ENCODE measurements at places on chromosomes 11 and 22.

GRCh38 chr11:7968686-7969085, 3.4 kb upstream of the NLRP10 start:
- DNase-seq: no peak

DNA sequence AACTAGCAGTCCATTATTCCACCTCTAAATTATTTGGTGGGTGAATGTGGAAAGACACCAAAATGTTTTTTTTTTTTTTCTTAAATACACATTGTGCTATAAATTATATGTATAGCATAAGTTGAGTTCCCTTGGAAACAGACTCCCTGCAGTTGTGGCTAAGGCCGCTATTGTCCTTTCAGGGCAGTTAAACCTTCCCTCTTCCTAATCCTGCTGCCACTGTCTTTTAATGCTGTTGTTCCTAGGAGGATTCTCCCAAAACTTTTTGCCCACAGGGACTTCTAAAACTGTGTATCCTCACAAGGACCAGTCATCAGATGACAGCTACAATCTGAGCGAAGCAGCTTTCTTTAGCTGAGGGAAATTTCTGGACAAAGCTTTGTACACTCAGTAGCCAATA, 478.9 kb upstream of the CHORDC1 start:
- DNase-seq: no peak

DNA sequence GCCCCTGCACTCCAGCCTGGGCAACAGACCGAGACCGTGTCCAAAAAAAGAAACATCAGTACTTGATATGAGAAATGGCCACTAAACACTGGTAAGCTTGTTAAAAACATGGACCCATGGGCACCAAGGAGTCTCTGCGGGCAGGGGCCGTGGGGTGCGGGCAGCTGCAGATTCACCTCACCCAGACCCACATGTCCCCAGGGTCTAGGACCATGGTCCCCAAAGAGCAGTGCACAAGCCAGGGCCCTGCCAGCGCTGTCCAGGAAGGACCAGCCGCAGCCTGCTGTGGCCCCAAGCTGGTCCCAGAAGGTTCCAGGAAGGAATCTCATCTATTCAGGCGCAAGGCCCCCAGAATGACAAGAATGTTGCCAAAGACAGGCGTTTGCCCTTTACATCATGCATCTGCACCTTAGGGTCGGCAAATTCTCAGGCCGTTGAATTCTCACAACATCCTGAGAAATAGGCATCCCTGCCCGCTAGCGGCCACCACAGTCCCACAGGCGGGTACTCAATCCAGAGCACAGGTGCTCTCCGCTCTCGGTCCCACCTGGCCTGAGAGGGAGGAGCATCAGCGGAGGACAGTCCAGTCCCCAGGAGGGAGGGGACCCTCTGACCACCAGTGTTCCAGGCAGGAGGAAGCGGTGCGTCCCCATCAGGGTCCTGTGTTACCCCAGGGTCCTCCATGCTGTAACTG, 9.5 kb downstream of the YPEL1 start:
- no peak for DNase-seq

- no peak for DNase-seq
Measured at GRCh38 chr11:115550291-115551059, 46.3 kb upstream of the CADM1 start.

- DNase-seq: peak; percentile 98
Measured at GRCh38 chr11:7513234-7514098, at the start of gene PPFIBP2. PPFIBP2 (plus strand) TSS chr11:7513999; CDS start chr11:7549476, 35,477 bp downstream.

- no peak for DNase-seq
Measured at GRCh38 chr22:28208036-28208435, 289.0 kb upstream of the PITPNB start.

GRCh38 chr22:43885786-43886185, 6.0 kb downstream of the PNPLA5 start:
- no peak for DNase-seq

DNA sequence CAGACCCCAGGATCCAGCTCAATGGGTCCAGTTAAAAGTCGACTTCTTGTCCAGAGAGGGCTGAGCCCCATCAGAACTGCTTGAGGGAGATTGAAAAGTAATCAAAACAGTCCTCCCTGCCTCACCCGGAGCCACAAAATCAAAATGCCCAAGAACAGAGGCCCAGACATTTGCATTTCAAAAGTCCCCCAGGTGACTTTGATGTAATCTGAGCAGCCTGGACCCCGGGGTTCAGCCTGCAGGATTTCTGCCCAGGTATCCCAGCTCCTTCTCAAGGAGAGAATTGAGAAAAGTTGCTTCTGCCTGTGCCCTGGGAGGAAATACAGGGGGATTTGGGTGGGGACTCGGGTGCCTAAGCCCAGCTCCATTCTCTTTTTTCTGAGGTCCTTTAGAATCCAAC, 1385.0 kb downstream of the TBC1D22A start:
- DNase-seq: no peak

- DNase-seq: no peak
Measured at GRCh38 chr22:43066134-43066533, 23.1 kb downstream of the TTLL1 start.

DNA sequence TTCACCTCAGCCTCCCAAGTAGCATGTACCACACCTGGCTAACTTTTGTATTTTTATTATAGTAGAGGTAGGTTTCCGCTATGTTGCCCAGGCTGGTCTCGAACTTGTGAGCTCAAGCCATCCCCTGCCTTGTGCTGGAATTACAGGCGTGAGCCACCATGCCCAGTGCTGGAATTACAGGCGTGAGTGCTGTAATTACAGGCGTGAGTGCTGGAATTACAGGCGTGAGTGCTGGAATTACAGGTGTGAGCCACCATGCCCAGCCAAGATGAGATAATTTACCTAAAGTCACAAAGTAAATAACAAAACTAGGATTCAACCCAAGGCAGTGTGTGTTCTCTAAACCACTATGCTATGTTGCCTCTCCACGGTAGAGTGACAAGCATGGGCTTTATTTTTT, 3.6 kb upstream of the UBXN1 start:
- no peak for DNase-seq

DNA sequence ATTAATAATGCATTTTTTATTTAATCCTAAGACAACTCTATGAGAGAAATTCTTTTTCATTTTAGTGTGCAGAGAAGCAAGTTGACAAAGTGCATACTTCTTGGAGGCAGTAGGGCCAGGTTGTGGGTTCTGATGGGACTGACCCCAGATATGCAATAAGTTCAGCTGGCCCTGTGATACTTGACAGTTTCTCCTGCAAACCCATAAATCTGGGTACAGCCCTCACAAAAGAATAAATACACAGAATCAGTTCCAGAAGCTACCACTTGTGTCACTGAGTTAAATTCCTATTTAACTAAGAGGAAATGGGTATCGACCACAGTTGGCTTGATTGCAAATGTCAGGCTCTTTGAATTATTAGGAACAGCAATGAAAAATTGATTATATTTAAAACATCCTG, 598.5 kb upstream of the API5 start:
- no peak for DNase-seq

GRCh38 chr22:32501836-32502752, 27.5 kb downstream of the FBXO7 start:
- DNase-seq: no peak

DNA sequence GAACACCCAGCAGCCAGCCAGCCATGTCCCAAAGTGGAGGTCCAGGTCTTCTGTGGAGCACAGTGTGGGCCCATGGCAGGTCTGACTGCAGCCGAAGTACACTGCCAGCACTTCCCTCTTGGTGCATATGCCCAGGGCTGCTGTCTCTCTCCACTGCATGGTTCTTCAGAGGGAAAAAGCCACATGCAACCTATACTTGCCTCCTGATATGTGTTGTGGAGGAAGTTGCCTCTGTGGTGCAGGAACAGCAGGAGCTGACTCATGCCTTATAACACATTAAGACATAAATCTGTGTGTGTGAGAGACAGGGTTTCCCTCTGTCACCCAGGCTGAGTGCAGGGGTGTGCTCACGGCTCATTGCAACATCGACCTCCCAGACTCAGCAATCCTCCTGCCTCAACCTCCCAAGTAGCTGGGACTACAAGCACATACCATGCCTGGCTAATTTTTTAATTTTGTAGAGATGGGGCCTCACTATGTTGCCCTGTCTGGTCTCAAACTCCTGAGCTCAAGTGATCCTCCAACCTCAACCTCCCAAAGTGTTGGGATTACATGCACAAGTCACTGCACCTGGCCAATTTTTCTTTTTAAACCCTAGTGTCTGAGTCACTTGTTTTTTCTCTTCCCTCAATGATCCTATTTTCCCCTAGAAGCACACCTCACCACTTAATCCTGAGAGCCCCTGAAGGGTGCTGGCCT, 98.8 kb downstream of the MPPED2 start:
- DNase-seq: no peak

DNA sequence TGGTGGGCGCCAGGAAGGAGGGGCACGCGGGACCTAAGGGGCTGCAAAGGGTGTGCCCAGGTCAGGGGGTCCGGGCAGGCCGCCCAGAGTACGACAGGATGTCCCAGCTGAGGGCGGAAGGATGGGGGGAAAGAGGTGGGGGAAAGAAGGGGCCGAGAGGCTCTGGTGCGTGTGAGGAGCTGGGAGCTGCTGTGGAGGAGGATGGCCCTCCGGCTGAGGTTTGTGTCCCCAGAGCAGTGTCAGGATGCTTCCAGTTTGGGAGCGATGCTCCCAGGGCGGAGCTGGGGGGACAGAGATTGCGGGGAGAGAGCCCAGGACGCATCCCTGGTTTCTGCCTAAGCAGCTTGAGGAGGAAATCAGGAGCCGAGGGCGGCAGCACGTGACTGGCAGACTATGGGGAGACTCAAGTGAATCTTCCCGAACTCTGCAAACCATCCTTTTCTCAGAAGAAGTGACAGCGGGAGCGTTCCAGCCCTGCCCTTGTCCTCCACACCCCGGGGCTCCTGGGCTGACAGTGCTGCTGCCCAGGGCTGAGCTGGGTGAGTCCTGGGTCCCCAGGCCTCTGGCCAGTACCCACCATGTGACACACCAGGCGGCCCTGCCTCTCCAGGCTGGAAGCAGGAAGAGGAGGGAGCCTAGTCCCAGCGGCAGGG, 19.7 kb upstream of the TTLL12 start:
- DNase-seq: no peak

GRCh38 chr22:47010211-47010610, 247.8 kb downstream of the TBC1D22A start:
- no peak for DNase-seq

DNA sequence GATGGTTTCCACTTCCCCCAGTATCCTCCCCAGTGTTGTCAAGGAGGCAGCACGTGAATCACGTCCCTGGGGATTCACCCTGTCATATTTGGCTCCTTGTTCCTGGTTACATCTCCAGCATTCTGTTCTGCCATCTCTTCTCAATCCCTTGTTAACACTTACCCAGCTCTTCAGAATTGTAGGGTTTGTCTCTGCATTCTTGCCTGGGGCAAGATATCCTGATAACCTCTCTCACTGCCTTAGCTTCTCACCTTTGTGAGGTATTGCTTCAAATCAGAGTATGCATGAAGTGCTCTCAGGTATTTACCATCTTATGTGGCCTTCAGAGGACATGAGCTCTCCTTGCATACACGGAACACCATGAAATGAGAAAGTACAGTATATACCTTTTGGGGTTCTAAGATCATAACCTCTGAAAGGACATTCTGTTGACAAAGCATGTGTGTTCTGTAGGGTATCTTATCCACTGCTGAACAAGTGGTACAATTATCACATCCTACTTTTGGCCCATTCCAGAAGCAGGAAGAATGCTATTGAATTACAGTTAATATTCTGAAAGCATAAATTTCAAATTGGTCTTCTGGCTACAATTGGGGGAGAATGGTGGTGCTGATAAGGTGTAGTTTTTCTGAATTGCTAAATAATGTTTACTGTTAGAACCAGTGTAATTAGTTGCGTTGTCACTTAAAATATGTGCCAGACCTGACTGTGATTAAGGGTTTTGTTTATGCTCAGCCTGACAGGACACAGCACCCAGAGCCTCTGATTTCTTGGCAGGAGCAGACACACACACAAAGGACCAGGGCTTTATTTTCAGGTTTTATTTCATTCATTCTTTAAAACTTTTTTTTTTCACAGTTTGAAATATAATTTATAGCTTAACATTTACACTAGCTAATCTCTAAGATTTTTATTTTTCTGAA, 32.7 kb downstream of the VSTM5 start:
- DNase-seq: no peak

DNA sequence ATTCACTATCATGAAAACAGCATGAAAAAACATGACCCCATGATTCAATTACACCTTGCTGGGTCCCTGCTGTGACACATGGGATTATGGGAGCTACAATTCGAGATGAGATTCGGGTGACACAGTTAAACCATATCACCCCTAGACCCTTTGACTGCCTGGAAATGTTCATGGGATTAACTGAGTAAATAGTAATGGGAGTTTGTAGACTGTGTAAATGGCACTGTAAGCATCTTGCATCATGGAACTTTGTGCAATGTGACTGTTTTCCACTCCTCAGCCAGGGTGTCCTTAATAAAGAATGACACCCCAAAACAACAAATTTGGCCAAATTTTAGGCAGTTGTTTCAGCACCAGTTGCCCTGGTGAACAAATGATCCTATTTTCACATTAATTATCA, 7.9 kb upstream of the SLC22A25 start:
- peak; percentile 55 for DNase-seq

DNA sequence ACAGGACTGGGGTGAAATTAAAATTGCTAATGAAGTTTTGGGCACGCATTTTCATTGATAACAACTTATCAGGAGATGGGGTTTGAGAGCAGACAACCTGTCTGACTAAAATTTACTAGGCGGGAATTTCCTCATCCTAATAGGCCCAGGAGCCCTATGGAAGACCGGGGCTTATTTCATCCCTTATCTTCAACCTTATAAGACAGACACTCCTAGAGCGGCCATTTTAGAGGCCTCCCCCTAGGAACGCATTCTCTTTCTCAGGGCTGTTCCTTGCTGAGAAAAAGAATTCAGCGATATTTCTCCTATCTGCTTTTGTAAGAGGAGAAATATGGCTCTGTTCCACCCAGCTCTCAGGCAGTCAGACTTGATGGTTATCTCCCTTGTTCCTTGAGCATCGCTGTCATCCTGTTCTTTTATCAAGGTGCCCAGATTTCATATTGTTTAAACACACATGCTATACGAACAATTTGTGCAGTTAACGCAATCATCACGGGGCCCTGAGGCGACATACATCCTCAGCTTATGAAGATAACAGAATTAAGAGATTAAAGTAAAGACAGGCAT, 39.3 kb upstream of the ZC3H12C start:
- DNase-seq: no peak

DNA sequence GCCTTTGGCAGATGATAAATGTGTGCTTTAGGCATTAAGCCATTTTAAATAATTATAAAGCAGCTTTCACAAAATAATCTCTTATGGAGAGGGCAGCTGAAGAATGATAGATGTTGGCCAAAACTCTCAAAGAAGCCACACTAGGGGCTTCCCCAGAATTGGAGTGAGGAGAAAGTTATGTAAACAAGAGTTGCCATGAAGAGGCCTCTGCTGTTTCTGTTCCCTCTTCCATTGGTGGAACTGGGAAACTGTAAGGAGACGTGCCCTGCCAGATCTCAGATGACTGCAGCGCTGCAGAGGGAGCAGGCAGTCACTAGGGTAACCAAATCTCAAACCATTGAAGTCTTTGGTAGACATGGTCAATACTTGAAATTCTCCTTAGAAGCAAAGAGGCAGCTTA, 19.4 kb upstream of the APLP2 start:
- no peak for DNase-seq

DNA sequence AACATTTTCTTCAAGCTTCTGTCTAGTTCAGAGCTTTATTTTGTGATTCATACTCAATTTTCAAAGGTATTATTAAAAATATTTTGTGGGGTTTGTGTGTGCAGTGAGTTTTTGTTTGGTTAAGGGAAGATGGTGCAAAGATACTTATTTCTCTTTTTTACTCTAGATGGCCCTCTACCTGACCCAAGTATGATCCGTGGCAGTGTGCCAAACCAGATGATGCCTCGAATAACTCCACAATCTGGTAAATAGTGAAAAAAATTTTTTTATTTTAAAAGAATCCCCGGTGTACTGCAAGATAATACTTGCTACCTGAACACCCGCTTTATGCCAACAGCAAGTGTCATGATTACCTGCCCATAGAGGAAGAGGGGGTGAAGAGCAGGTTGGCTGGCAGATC, 54.2 kb downstream of the EP300 start:
- DNase-seq: no peak

All from right lobe of liver (tissue), 6 donors.